ENCODE measurements at places on chromosomes 5 and 9.

DNA sequence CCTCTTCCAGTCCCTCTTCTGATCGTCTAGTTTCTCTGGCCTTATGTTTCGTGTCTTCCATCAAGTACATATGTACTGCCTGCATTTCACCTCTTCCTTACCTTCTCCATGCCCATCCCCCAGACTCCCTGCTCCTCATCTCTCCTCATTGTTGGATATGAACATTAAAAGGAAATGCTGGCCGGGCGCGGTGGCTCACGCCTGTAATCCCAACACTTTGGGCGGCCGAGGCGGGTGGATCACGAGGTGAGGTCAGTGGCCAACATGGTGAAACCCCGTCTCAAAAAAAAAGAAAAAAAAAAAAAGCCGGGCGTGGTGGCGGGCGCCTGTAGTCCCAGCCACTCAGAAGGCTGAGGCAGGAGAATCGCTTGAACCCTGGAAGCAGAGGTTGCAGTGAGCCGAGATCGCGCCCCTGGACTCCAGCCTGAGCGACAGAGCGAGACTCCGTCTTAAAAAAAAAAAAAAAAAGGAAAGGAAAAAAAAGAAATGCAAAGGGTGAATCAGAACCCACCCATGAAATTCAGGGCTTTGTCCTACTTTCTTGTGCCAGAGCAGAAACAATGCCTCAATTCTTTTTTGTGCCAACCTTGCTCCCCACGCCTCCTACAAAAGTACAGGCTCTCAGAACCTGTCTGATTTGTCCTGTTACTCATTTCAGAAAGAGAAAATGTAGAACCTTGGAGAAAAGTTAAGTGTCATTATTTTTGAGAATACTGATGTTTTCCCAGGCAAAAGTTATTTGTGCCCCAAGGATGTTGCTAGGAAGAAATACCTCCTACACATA lies 1.5 kb upstream of the ZFR start:
- no peak for DNase-seq

GRCh38 chr5:39266442-39266841 lies 47.1 kb upstream of the FYB1 start:
- DNase-seq, result no peak

- DNase-seq, result no peak
Measured at GRCh38 chr9:79989079-79989478, 417.3 kb downstream of the TLE4 start.

- no peak for DNase-seq
Measured at GRCh38 chr9:129455151-129455995, 165.5 kb downstream of the C9orf50 start.

DNA sequence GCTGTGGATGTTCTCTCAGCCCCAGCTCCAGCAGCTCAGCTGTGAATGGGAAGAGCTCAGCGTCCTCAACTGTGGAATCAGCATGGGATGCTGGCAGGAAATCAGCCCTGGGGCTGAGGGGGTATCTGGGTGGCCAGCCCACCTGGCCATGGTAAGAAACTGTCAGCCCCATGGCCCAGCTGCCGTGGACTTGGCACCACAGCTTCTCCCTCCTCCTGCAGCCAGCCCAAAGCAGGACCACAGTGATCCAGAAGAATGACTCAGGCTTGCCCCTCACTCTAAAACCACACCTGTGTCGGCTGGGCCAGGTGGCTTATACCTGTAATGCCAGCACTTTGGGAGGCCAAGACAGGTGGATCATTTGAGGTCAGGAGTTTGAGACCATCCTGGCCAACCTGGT lies 48.0 kb downstream of the SAR1B start:
- DNase-seq, result no peak

- DNase-seq, result no peak
Measured at GRCh38 chr5:155728857-155729683, 597.9 kb upstream of the SGCD start.

All from vagina (tissue), 2 donors.